ENCODE measurements at places on chromosomes 4 and X. TPM values are rescaled to one million over a fixed set of nuclear protein-coding genes. Genes with fewer than 3 reads are reported as not detected.

The DSPP gene
- not detected for total RNA-seq

DNA sequence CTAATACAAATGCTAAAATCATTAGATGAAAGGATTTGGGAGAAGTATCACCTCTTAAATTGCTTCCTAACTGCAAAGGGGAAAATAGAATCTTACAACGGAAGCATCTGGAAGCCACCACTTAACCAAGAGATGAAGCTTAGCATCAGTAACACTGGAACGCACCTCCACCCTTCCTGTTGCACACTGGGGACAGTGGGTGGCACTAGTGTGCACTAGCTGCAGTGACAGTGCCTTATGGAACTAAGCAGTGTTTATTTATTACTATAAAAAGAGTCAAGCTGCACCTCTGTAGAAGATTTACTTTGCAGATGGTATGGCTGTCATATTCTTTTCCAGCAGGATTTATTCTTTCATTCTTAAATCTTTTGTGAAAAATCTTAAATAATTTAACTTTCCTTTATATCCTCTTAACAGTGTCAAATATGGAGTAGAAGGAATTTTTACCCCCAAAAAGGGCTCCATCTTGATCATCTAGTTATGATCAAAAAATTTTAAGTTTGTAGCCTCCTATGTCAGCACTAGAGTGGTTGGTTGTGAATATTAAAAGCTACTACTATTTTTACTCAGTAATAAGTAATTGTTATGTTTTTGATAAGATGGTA lies 76.7 kb downstream of the SCD5 start:
- DNase-seq = no peak

The MAGEA3 gene
- total RNA-seq = not detected

GRCh38 chr4:135508006-135508714 lies 1306.6 kb upstream of the PABPC4L start:
- DNase-seq = peak; percentile 78

- DNase-seq = no peak
Observed at GRCh38 chrX:118250445-118250844, 95.5 kb upstream of the WDR44 start.

The TAB3 gene
- 19.2 TPM for total RNA-seq

The PLP2 gene
- 249 TPM for total RNA-seq

The KLHL4 gene
- total RNA-seq = not detected
